Left lung (tissue), 14 donors: ENCODE measurements at places on chromosomes 2 and 18. TPM values are rescaled to one million over a fixed set of nuclear protein-coding genes. Genes with fewer than 3 reads are reported as not detected.
A peak's percentile ranks its signal among the peaks of the same experiment; 100 is the strongest.

GRCh38 chr2:51441786-51442185, 409.9 kb upstream of the NRXN1 start:
- no peak for DNase-seq

VWC2L gene
- polyA plus RNA-seq = 0.06 TPM

RAD51AP2 gene
- polyA plus RNA-seq = 0.73 TPM

- no peak for DNase-seq
Observed at GRCh38 chr2:239195318-239195871, 205.4 kb downstream of the HDAC4 start.

- DNase-seq = peak; percentile 66
Observed at GRCh38 chr2:241859436-241860183, 916 bp upstream of the PDCD1 start.

UPP2 gene
- polyA plus RNA-seq = 0.30 TPM

DNA sequence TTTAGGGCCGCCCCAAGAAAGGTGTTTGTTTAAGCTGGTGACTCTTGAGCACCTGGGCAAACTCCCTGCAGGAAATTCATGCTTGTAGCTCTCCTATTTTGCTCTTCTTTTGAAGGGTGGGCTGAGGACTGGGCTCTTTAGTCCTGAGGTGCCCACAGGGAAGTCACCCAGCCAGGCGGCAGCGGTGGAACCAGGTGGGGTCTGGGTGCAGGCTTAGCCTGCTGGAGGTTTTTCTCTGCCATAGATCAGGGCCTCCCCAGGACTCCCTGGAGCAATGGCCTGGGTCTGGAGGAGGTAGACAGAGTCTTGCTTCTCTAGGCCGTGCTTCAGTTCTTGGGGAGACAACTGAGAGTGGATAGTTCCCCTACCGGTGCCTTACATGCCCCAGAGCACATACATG, 99.9 kb downstream of the CLIP4 start:
- DNase-seq = no peak
